ENCODE measurements at places on chromosomes 6 and 20.

- no peak for DNase-seq
These were observed 18.2 kb downstream of the GPX5 start for GRCh38 chr6:28543651-28544610.

DNA sequence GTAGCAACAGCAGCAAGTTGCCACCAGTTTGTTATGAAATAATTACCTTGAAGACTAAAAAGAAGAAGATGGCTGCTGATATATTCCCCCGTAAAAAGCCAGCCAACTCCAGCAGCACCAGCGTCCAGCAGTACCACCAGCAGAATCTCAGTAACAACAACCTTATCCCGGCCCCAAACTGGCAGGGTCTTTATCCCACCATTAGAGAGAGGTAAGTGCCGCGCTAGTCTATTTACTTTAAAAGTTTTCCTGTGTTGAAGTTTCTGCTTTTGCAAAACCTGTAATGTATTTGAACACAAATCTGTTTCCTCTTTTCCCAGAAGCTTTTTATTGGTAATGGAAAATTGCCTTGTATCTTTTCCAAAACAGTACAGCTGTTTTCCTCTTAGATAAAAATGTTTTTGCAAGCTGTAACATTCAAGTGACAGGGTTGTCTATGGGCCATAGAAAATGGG is 725 bp downstream of the BTBD3 start:
- DNase-seq = no peak

DNA sequence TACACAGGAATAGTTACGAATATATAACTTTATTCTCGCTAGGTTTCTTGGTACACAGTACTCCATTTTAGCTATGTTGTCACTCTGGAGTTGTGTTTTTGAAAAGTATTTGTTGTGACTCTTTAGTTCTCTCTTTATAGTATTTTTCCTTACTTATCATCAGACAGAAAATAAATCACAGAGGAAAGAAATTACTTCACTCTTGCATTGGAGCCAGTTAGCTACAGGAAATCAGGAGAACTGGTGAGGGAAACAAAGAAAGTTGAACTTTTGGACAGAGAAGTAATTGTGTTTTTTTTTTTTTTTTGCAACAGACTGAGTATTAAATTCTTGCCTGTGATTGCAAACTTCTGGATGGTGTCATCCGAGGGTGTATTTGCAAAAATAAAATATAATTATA is 33.9 kb downstream of the DSE start:
- no peak for DNase-seq

DNA sequence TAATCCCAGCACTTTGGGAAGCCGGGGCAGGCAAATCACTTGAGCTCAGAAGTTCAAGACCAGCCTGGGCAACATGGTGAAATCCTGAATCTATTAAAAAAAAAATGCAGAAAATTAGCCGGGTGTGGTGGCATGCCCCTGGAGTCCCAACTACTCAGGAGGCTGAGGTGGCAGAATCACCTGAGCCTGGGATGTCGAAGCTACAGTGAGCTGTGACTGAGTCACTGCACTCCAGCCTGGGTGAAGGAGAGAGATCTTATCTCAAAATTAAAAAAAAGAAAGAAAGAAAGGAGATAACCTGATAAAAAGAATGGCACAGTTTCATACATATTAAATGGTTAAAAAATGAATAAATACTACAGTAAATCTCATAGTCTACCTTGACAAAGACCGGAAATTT is 123.6 kb upstream of the TNFAIP3 start:
- DNase-seq = no peak

DNA sequence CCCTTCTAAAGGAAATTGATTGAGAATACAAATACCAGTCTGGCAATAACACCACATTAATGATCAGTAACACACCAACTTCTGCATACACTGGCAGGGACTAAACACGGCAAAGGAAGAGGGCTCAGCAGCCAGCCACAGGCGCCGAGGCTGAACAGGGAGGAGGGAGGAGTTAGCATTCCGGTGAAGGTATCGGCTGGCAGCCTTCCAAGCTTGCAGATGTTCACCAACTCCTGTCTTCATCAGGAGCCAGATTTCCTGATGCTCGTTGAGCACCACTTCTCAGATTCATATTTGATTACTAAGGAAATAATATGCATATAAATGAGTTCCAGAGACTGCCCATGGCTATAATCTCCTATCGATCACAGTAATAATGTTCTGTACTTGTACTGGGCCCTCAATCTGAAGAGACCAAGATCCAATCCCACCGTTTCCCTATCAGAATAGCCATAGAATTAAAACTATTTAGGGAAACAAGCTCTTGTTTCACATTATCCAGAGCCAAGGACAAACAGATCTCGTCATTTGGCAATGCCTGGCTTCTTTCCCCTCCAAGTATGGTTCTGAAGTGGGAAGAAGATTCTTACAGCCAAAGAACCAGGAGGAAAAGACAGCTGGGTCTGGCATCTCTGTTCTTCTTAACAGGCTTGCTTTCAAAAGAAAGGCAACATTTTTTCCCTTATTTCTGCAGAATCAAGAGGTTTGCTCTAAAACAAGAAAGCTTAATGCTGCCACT is 42.2 kb downstream of the GFOD1 start:
- peak; percentile 53 for DNase-seq

DNA sequence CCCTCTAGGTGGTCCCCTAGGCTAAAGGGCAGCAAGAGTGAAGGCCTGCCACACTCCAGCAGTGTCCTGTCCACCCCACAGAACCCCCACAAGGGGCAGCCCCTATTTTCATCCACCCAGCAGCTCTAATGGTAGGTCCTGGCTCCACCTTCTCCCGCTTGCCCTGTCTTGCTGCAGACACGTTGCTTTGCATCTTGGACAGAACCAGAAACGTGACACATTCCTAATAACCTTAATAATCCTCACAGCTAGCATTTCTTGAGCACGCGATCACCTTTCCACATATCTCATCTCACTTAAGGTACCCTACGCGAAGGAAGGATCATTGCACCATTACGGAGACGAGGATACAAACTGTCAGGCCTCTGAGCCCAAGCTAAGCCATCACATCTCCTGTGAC is 11.7 kb upstream of the SLC22A23 start:
- DNase-seq = no peak

GRCh38 chr20:19291024-19291817 is 78.8 kb downstream of the SLC24A3 start:
- DNase-seq = no peak

DNA sequence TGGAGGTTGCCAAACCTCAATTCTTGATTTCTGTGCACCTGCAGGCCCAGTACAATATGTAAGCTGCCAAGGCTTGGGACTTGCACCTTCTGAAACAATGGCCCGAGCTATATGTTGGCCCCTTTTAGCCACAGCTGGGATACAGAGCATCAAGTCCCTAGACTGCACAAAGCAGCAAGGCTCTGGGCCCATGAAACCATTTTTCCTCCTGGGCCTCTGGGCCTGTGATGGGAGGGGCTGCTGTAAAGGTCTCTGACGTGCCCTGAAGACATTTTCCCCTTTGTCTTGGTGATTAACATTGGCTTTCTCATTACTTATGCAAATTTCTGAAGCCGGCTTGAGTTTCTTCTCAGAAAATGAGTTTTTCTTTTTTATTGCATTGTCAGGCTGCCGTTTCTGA is 40.5 kb upstream of the SLC35F1 start:
- no peak for DNase-seq

DNA sequence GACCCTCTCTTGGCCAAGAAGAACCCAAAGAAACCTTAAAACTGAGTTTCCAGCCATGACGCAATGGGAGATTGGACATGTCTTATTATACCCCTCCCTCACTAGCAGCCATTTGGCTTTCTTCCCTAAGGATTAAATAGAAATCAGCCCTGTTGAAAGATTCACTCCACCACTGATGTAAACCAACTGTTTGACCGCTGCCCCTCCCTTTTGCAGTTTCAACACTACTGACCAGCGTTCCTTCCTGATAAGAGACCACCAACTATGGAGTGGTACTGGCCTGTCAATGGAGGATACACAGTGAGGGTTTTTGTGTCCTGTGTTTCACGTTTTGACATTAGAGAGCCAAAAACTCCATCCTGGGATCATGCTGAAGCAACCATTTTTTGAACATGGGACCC is 53.2 kb upstream of the CD2AP start:
- DNase-seq = no peak

GRCh38 chr6:106530502-106530901 is 98.8 kb downstream of the RTN4IP1 start:
- no peak for DNase-seq

- no peak for DNase-seq
These were observed 46.8 kb downstream of the MAP7 start for GRCh38 chr6:136503303-136504029.

GRCh38 chr20:32343439-32343838 is 14.7 kb upstream of the ASXL1 start:
- DNase-seq = no peak

- DNase-seq = no peak
These were observed 63.2 kb upstream of the BMP2 start for GRCh38 chr20:6704132-6704861.

DNA sequence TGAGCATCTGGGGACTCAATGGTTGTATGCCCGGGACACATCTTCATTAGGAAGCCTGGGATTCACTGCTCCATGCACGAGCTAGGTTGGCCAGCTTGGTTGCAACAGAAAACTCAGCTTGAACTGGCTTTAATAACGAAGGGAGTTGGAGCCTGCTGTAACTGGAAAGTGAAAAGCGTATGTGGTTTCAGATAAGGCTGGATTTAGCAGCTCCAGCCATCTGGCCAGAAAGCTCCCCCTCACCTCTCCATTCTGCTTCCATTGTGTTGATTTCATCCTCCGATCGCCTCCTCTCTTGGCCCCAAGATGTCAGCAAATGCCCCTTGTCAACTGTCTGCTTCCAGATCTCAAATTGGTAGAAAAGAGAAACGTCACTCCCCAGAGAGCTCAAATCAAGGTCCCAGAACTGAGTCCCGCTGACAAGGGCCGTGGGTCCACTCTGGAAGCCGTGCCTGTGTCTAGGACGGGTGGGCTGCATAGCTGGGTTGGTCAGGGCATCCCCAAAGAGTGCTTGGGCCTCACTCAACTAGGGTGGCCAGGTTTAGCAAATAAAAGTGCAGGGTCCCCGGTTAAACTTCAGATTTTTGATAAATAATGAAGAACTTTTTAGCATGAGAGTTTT is 117.0 kb upstream of the PMEPA1 start:
- DNase-seq = peak; percentile 37

DNA sequence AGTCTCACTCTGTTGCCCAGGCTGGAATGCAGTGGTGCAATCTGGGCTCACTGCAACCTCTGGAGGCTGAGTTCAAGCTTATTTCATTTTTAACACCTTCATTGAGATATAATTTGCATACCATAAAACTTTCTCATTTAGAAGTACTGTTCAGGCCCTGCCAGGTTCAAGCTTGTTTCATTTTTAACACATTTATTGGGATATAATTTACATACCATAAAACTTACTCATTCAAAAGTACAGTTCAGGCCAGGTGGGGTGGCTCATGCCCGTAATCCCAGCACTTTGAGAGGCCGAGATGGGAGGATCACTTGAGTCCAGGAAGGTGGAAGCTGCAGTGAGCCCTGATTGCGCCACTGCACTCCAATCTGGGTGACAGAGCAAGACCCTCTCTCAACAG is 5.5 kb downstream of the OR2B6 start:
- no peak for DNase-seq

DNA sequence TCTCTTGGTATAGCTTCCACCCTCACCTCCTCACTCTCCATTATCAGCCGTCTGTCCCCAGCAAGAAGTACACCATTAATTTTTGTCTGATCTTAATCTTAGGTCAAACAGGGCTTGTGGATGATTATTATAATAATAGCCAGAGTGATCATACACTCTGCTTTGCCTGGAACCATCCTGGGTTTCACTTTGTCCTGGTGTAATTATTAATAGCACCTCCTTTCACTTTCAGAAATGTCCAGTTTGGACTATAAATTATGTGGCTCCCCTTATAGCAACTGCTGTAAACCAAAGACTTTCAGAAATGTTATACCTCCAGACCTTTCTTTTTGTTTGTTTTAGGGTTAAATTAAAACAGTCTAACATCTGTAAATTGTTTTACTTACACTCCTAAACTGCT is 951 bp upstream of the TRIM31 start:
- no peak for DNase-seq

- DNase-seq = no peak
These were observed 22.6 kb downstream of the NOL4L start for GRCh38 chr20:32562495-32562911.

- DNase-seq = no peak
These were observed 8.1 kb upstream of the UBR2 start for GRCh38 chr6:42555477-42556457.

DNA sequence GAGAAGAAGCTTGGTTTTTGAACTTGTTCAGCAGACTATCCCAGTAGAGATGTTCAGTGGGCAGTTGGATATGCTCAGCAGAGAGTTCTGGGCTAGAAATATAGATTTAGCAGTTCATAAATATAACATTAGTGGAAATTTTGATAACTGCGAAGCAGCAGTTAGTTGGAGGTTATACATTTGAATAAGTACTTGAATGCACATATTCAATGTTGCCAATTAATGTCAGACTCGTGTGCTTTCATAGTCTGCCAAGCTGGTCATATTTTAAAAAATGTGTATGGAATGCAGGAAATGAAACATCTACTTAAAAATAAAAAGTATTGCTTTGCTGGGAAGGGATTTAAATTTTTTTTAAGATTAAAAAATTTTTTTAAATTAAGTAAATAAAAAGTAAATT is 92.5 kb upstream of the E2F3 start:
- DNase-seq = no peak

- no peak for DNase-seq
These were observed 2.3 kb downstream of the LRP11 start for GRCh38 chr6:149861603-149862423.

Data from heart left ventricle (tissue), 16 donors.